Ammon's horn (tissue), 1 donor: ENCODE measurements at places on chromosomes 7 and 10.

DNA sequence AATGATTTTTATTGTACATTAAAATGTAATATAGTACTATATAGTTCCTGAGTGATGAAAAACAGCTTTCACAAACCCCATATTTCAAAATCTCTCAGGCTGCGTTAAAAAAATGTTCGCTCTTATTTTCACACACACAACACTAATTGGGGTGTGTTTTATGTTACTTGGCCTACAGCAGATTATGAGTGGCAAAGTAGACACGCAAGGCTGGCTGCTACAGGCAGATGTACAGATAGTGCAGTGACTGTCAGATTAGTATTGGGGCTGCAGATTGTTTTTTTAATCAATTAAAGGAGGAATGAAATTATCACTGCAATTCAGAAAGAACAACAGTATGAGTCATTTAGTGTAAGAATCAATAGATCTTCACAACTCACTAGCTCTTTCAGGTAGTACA is 65.2 kb upstream of the ICA1 start:
- DNase-seq = no peak

- peak; percentile 15 for DNase-seq
Observed at GRCh38 chr10:50788951-50789945, 49.5 kb downstream of the ASAH2B start.

- no peak for DNase-seq
Observed at GRCh38 chr10:70931168-70931815, 42.9 kb upstream of the PCBD1 start.

DNA sequence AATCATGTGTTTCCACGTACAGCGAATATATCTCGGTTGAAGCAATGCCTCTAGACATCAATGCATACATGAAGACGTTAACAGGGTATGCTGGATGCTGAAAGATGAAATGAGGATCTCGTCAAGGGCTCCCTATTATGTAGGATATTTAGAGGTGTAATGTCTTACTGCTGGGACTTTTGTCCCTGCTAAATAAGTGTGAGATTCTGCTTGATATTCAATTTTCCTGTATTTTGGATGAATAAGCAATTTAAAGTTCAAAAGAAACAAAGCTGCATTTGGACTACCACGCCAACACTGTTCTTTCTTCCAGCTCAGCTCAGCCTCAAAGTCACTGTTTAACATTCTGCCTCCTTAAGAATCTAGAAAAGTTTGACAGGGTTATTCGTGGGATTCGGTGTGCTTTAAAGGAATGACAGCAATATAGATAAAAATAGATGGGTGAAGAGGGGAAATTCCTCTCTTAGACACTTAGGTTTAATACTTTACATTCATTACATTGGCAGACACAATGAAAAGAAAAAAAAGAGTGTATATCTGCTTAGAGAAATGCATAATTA is 110.1 kb upstream of the RHEB start:
- no peak for DNase-seq

DNA sequence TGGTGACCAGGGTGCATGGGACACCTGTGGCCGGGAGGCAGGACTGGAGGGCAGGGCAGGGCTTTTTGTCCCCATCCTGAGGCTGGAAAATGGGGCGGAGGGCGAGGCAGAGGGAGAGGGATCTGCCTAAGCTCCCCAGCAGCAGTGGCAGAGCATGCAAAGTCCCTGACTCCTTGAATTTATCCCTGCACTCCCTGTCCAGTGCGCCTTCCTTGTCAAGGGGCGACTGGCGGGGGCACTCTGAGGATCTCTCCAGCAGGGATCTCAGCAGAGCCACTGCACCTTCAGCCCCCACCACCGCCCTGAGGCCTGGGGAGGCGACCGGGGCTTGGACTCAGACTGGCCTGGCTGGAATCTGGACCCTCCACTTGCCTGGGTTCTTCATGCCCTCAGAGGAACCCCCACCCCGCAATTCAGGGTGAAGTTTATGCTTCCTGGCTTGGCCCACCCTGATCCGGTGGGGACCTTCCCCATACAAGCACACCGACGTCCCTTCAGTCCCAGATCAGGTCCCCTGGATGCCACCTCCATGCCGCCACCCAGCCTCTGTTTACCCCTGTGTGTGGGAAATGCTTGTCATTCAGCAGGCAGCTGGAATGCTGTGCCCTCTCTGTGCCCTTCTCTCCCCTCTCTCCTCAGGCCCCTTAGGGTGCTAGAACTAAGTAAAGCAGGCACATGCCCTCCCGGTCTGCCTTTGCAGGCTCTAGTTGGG is 46.3 kb downstream of the CDH23 start:
- DNase-seq = no peak

DNA sequence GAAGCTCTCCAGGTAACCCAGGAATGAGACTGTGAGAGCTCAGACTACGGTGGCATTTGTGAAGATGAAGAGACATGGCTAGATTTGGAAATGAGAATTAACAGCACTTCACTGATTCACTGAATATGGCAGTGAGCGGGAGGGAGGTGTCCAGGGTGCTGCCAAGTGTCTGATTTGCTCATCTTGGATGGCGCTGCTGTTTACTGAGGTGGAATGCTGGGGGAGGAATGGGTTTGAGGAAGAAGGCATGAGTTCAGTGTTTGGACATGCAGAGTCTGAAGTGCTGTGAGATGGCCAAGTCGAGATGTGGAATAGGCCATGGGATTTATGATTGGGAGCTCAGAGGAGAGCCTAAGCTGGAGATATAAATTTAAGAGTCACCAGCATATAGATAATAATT is 437.1 kb upstream of the NPVF start:
- DNase-seq = no peak

- DNase-seq = no peak
Observed at GRCh38 chr7:86479144-86479543, 164.6 kb upstream of the GRM3 start.

DNA sequence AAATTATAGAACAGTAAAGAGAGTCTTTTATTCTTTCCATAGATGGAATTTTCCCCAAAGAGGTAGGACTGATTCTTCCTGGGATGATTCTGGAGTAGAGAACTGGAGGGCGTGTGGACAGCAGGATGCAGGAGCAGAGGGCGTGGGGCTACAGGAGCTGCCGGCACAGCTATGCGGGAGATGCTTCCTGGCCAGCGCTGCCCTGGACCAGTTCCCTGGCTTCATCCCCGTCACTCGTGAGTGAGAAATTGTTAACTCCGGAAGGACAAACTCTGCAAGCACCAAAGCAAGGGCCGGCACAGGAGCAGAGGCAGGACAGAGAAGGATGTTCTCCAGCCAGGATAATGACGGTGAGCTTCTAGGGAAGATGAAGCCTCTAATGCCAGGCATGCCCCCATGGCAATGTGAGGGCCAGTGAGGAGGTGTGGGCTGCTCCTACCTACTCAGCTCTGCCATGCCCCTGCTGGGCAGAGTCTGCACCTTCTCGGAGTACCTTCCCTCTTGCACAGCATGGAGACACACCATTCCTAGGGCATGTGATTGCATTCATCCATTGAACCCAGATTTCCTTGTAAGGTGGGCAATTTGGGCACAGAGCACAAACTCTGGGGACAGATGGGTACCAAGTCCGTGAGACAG is 760.9 kb upstream of the IGFBP3 start:
- DNase-seq = no peak

GRCh38 chr7:131976411-131976810 is 420.0 kb upstream of the PODXL start:
- peak; percentile 16 for DNase-seq

- no peak for DNase-seq
Observed at GRCh38 chr10:109892117-109892516, 31.2 kb downstream of the XPNPEP1 start.

DNA sequence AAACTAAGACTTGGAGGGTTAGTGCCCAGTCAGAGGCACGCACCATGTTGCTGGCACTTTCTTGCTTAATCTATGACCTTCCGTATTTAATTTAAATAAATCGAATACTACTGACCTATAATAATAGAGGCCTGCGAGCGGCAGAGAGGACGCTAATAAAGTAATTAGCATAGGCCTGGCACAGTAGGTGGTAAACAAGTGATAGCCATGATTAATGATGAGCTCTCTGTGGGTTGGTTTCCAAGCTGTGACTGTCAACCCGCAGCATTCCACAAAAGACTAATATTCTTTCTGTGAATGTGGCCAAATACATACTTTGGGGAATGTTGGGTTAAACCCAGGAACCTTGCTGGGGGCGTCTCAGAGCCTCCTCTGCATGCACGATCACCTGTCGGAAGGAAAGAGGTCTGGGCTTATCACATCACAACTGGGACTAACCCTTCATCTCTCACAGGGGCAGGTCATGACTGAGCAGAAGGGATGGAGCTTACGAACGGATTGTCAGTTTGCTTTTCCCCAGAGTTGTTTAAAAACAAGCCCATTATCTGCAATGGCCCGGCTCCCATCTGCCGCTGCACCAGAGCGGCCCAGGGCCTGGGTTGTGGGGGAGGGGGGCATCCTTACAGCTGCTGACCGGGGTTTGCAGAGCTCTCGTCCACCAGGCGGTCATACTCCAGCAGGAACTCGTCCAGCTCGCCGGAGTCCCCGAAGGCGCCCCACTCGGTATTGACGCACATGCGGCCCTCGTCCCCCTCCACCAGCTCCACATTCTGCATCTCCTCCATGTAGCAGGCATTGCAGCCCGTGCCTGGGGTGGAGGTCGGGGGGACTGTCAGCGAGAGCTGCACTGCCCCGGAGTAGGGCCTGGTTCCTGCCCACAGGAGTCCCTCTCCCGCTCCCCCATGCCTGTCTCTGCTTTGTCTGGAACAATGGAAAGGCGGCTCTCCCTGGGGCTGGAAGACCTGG is 6.2 kb upstream of the MYL7 start:
- DNase-seq = no peak

GRCh38 chr7:121329191-121330052 is 622 bp downstream of the WNT16 start:
- no peak for DNase-seq

DNA sequence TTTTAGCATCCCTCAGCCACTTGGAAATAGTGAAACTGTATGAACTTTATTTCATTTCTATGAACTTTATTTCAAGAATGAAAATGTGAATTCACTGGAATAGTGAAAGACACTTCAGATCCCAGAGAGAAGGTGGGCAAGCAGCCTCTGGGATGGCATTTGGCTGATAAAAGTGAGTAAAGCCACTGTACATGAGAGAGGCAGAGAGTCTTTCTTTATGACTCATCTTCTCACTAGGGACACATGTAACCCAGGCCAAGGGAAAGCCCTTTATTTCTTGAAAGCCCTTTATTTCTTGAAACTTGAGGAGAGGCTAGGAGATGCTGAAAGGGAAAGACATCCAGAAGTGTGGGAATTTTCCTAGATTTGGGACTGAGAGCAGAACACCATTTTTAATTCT is 148.9 kb upstream of the SMIM30 start:
- no peak for DNase-seq

- no peak for DNase-seq
Observed at GRCh38 chr7:36448781-36449379, 59.2 kb downstream of the ANLN start.

GRCh38 chr7:54917613-54918391 is 101.0 kb upstream of the EGFR start:
- no peak for DNase-seq

- no peak for DNase-seq
Observed at GRCh38 chr10:90983914-90984549, 63.1 kb upstream of the ANKRD1 start.

DNA sequence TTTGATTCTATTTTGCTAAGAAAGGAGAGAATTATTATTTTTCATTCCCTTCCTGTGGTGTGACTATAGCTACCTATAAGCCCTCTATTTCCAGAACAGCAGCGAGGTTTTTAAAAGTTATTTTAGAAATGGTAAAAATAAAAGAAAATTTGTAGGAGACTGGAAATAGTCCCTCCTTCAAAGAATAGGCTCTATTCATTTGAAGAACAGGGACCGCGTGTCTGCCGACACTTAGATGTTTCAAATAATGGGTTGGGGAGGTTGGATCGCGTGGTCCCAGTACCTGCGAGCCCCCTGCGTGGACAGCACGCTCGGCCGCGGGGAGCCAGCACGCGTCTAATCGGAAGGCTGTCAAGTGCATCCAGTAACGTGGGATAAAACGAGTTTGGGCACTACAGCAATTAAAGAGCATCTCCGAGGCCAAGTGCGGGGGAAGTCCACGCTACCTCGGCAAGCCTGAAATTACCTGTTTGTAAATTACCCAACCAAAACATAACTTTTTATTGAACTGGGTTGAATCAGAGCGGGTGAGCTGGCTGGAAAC is 1.0 kb downstream of the CACNA2D1 start:
- peak; percentile 29 for DNase-seq

GRCh38 chr7:151633516-151633812 is 113.8 kb upstream of the RHEB start:
- DNase-seq = no peak

DNA sequence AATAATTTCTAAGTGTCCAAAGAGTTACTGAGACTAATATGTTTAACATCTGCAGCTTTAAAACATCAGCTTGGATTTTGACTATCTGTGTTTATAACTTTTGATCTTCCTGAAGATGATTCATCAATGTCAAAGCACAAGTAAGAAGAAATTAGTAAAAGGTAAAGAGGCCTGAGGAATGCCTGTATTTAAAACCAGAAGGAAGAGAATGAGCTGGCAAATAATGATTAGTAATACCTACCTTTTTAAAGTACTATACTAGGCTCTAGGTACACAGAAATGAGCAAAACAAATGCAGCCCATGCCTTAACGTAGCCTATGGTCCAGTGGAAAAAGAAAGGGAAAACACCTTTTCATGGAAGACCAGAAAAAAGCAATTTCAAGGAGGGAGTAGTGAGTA is 158.0 kb downstream of the KCND2 start:
- no peak for DNase-seq

DNA sequence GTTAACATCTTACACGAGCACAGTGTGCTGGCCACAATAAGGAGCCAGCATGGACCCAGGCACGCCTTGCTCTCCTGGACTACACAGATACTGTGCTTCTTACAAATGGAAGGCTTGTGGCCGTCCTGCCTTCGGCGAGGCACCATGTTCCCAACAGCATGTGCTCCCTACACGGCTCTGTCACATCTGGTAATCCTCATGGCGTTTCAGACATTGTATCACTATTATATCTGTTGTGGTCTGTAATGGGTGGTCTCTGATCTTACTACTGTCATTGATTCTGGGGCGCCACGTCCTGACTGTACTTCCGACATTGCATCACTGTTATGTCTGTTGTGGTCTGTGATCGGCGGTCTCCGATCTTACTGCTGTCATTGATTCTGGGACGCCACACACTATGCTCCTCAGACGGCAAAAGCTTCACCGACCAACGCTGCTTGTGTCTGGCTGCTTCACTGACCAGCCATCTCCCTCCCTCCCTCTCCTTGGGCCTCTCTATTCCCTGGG is 195.4 kb downstream of the MAD1L1 start:
- DNase-seq = no peak

- peak; percentile 72 for DNase-seq
Observed at GRCh38 chr10:67697724-67698131, 1.7 kb upstream of the CTNNA3 start.

GRCh38 chr7:94540428-94540827 is 30.8 kb downstream of the CASD1 start:
- no peak for DNase-seq

- no peak for DNase-seq
Observed at GRCh38 chr10:21449288-21449966, 76.1 kb downstream of the SKIDA1 start.

- no peak for DNase-seq
Observed at GRCh38 chr7:44193011-44193802, 4.0 kb upstream of the GCK start.

GRCh38 chr10:97707134-97707861 is 6.2 kb upstream of the MARVELD1 start:
- DNase-seq = no peak

GRCh38 chr10:96415891-96416554 is 57.2 kb upstream of the OPALIN start:
- no peak for DNase-seq

- no peak for DNase-seq
Observed at GRCh38 chr7:135599471-135599870, 41.8 kb downstream of the NUP205 start.
